ENCODE measurements at places on chromosomes 1 and 21.

DNA sequence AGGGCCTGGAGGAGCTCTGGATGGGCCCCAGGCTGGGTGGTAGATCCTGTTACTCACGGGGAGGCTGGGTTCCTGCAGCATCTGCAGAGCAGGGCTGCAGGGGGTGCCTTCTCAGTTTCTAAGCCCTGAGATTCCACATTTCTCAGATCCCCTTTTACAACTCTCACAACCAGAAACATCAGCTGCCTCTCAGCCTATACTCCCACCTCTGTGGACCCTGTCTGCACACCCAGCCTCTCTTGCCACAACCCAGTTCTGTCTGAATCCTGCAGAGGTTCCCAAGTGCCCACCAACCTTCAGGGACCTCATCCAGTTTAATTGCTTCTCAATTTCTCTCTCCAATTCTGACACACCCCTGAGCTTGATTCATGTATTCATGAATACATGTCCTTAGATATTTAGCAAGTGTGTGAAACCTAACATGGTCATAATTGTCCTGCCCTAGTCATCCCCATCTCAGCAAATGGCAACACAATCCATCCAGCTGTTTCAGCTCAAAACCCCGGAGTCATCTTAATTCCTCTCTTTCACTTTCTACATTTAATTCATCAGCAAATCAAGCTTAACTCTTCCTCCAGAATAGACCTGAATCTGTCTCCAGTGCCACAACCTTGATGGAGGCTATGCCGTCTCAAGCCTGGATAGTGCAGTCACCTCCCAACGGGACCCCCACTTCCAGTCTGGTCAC, 57.0 kb upstream of the NEK2 start:
- DNase-seq, result no peak

DNA sequence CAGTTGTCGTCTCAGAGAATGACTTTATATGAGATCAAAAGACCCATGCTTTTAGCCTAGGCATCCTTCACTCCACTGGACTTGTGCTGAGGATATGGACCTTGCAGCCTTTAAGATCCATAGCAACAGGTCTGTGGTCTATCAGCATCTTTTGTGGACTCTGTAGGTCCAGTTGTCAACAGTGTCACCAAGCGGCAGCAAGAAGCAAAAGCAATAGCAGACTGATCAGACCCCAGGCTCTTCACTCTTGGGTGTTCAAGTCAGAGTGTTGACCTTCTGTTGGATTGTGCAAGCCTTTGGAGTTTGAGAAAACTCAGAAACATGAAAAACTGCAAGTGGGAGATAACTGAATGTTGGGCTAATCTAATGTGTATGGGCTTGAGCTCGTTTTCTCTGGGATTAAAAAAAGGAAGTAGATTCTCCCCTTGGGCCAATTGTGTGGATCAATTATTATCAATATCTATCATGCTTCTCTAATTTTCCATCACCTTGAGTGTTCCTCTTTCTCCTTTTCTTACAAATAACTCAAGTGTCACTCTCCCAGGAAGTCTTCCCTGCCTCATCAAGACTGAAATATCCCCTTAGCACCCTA, 144.2 kb downstream of the LYPLAL1 start:
- no peak for DNase-seq

GRCh38 chr1:6476483-6476882, 10.5 kb upstream of the TNFRSF25 start:
- no peak for DNase-seq

GRCh38 chr1:206666031-206666561, 18.6 kb upstream of the MAPKAPK2 start:
- no peak for DNase-seq

GRCh38 chr1:14970115-14970798, 183.3 kb upstream of the TMEM51 start:
- DNase-seq, result no peak

DNA sequence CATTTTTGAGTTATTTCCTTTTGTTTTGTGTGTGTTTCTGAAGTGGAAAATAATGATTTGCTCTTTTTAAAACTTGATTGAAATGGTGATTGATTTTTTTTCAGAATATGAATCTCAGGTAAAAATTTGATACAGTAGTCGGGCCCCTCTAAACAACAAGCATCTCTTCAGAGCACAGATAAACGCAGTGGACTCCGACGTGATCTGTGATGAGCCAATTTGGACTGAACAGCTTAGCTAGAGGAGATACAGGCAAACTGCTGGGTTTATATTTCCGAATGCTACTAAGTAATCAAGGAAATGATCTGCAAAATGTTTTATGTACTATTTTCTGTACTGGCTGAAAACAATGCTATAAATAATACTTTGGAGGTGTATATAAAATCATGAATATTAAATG, 705.7 kb upstream of the RGS18 start:
- DNase-seq, result no peak

DNA sequence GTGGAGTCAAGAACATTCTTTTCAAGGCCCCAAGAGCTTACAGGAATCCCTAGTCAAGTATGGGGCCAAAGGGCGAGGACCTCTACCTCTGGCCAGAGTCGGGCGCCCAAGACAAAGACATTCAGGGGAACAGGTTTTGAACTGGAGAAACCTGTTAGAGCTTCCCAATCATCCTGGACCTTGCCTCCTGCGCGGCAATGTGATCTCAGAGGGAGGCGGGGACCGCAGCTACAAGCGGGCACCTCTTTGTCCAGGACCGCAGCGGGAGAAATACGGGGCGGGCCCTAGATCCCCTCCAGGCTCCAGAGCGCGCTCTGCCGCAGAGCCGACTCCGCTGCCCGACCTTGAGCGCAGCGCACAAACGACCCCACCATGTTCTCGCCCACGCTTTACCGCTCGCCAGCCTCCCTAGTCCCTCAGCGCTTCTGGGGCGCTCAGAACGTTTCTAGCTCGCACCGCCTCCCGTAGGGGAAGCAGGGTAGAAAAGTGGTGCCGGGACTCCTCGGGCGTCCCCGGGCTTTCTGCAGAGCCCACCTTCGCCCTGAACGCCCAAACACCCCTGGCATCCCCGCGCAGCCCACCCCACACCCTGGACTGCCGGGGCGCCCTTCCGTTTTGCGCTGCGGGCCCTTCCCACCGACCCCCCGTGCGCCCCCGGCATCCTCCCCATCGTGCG, 28.1 kb downstream of the RABIF start:
- DNase-seq, result no peak

- no peak for DNase-seq
Measured at GRCh38 chr21:17462276-17462981, 50.4 kb upstream of the CXADR start.

DNA sequence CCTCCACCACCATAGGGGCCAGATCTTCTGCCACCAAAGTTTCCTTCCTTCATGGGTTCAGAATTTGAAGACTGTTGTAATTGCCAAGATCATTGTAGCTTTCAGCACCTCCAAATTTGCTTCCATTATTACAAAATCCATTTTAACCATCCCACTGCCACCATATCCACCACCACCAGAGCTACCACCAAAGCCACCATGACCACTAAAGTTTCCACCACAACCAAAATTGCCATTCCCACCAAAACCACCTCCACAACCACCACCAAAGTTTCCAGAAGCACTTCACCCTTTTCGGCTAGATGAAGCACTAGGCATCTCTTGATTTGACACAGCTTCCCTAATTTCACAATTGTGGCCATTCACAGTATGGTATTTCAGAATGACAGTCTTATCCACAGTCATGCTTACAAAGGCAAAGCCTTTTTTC, 45.2 kb downstream of the SLC30A7 start:
- no peak for DNase-seq

DNA sequence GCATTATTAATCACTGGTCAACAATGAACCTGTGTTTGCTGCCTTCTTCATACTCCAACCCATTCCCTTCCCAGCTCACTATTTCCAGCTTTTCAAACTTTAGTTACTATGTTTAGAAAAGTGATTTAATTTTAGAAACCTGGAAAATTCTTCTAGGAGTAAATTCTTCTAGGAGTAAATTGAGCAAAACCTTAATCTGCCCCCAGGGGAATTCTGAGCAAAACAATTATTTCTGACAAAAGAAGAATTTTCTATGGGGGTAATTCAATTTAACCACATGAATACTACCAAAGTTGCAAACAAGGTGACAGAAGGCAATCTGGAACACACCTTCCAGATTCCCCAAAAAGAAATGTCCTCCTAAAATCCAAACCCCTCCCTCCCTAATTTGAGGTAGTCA, 1.8 kb downstream of the LUZP1 start:
- no peak for DNase-seq

- DNase-seq, result no peak
Measured at GRCh38 chr1:154998201-154998780, 4.3 kb upstream of the ZBTB7B start.

DNA sequence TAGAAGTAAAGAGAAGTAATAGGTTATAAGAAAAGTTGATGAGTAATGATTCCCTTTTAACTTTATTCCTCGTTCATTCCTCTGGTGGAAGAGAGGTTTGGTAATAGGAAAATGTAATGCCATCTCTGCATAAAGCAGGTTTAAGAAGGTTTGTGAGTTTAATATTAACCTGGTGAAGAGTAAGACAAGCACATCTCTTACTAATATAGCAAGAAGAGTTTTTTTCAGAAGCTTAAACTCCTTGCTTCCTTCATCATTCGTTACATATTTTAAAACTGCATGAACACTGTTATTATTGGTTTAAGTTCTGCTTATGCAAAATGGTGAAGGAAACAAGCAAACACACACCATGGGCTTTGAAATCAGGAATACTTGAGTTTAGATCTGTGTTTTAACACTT, 9.2 kb upstream of the PLA2G4A start:
- no peak for DNase-seq

Data from T-cell (primary cell).